ENCODE measurements at places on chromosomes 1 and 21. TPM values are rescaled to one million over a fixed set of nuclear protein-coding genes. Genes with fewer than 3 reads are reported as not detected.

- no peak overlapping the region for H3K4me3 ChIP-seq
- no peaks in the 10 kb centered on the region for H3K27me3 ChIP-seq
- H3K4me1 ChIP-seq = no peaks in the 10 kb centered on the region
- no peak for DNase-seq
Measured at GRCh38 chr1:199931666-199932377, 95.7 kb upstream of the NR5A2 start.

DNA sequence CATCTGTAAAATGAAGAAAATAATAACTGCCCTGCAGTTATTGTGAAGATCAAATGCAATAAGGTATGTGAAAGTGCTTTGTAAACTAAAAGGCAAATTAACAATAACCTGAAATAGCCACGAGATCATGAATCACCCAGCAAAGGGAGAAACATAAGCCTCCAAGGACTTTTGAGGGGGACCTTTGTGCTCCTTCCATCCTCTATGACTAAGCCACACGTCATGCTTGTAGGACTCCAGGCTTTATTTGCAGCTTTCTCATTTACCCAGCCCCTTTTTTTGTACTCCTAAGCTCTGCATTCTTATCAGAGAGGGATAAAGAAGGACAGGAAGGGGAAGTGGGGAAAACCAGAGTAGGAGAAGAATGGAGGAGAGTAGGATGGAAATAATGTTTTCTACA lies 115.1 kb downstream of the PROX1 start:
- peaks cover 2% of the 10 kb centered on the region for H3K4me1 ChIP-seq
- no peak for DNase-seq
- no peak overlapping the region for H3K4me3 ChIP-seq
- no peak overlapping the region for H3K27ac ChIP-seq
- H3K36me3 ChIP-seq = no peaks in the 10 kb centered on the region

GRCh38 chr1:41072051-41072450 lies 50.5 kb upstream of the SLFNL1 start:
- H3K4me1 ChIP-seq = no peaks in the 10 kb centered on the region
- H3K4me3 ChIP-seq = no peak overlapping the region
- H3K27ac ChIP-seq = no peak overlapping the region
- H3K27me3 ChIP-seq = no peaks in the 10 kb centered on the region
- H3K36me3 ChIP-seq = peaks cover 20% of the 10 kb centered on the region

SPATA17 gene
- 0.81 TPM for polyA plus RNA-seq

KCNJ15 gene
- 0.02 TPM for polyA plus RNA-seq

DNALI1 gene
- 17.4 TPM for polyA plus RNA-seq
